Effector memory CD4-positive, alpha-beta T cell (primary cell): ENCODE measurements at places on chromosomes 12 and 14.
A peak's percentile ranks its signal among the peaks of the same experiment; 100 is the strongest.

- H3K27ac ChIP-seq: no peak overlapping the region
- H3K36me3 ChIP-seq: peaks cover 21% of the 10 kb centered on the region
- no peak overlapping the region for H3K4me3 ChIP-seq
- DNase-seq: no peak
- no peaks in the 10 kb centered on the region for H3K4me1 ChIP-seq
- H3K27me3 ChIP-seq: no peaks in the 10 kb centered on the region
These were observed 47.4 kb downstream of the TRAFD1 start for GRCh38 chr12:112172556-112173324.

- H3K4me1 ChIP-seq: no peaks in the 10 kb centered on the region
- no peak for DNase-seq
- H3K36me3 ChIP-seq: no peaks in the 10 kb centered on the region
These were observed 91.1 kb downstream of the IRF2BPL start for GRCh38 chr14:76937181-76938091.

- peak overlapping the region; percentile 74 for H3K4me3 ChIP-seq
- DNase-seq: no peak
- H3K4me1 ChIP-seq: peaks cover 13% of the 10 kb centered on the region
- no peak overlapping the region for H3K27ac ChIP-seq
These were observed 610 bp downstream of the C14orf132 start for GRCh38 chr14:96039633-96040311.

DNA sequence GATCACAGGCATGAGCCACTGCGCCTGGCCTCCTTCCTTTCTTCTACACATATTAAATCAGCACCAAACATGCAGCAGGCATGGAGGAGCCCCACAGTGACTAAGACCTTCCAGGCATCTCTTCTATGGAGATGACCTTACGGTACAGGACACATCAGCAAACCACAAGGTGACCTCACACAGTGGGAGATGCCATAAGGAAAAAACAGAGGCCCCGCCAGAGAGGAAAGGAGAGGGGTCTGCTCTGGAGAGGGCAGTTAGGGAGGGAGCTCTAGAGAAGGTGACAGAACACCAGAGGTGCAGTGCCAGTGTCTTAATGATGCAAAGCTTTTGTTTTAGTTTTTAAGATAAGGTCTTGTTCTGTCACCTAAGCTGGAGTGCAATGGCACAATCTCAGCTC, 81.1 kb upstream of the ESRRB start:
- H3K27ac ChIP-seq: no peak overlapping the region
- no peak overlapping the region for H3K4me3 ChIP-seq
- no peaks in the 10 kb centered on the region for H3K27me3 ChIP-seq
- H3K4me1 ChIP-seq: no peaks in the 10 kb centered on the region
- DNase-seq: no peak

GRCh38 chr12:93737457-93738198, 60.5 kb downstream of the CRADD start:
- H3K27me3 ChIP-seq: no peaks in the 10 kb centered on the region
- no peak for DNase-seq
- no peak overlapping the region for H3K27ac ChIP-seq
- H3K4me3 ChIP-seq: no peak overlapping the region

- no peaks in the 10 kb centered on the region for H3K36me3 ChIP-seq
- no peak overlapping the region for H3K27ac ChIP-seq
- H3K4me3 ChIP-seq: no peak overlapping the region
- no peak for DNase-seq
- no peaks in the 10 kb centered on the region for H3K4me1 ChIP-seq
These were observed 70.6 kb upstream of the ARHGAP5 start for GRCh38 chr14:32006263-32007110.

- no peak overlapping the region for H3K27ac ChIP-seq
- no peak overlapping the region for H3K4me3 ChIP-seq
- H3K4me1 ChIP-seq: peaks cover 10% of the 10 kb centered on the region
- no peak for DNase-seq
- H3K36me3 ChIP-seq: no peaks in the 10 kb centered on the region
These were observed 32.1 kb upstream of the STON2 start for GRCh38 chr14:81432219-81432661.

- H3K27ac ChIP-seq: no peak overlapping the region
- no peaks in the 10 kb centered on the region for H3K36me3 ChIP-seq
- no peaks in the 10 kb centered on the region for H3K4me1 ChIP-seq
- DNase-seq: no peak
- no peaks in the 10 kb centered on the region for H3K27me3 ChIP-seq
These were observed 61.5 kb upstream of the PLEKHG7 start for GRCh38 chr12:92641291-92641690.

DNA sequence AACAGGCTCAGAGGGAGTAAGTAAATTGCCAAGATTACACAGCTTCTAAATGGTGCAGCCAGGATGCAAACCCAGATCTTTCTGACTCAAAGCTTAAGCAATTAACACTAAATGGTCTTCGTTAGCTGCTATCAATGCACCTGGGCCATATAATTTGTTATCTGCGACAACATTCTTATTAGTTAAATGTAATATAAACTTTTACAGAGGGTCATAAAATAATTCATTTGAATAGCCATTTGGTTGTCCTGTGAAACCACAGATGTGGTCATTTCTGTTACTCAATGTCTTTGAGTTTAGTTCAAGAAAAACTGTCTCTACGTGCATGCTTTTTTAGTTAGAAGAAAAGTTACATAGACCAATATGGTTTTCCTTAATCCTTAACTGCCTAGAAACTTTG, 22.1 kb upstream of the NAP1L1 start:
- H3K4me3 ChIP-seq: no peak overlapping the region
- no peak overlapping the region for H3K27ac ChIP-seq
- H3K27me3 ChIP-seq: no peaks in the 10 kb centered on the region
- DNase-seq: no peak
- H3K36me3 ChIP-seq: no peaks in the 10 kb centered on the region
- no peaks in the 10 kb centered on the region for H3K4me1 ChIP-seq

- H3K4me1 ChIP-seq: no peaks in the 10 kb centered on the region
- no peak overlapping the region for H3K4me3 ChIP-seq
- H3K36me3 ChIP-seq: no peaks in the 10 kb centered on the region
- DNase-seq: no peak
These were observed 3.2 kb downstream of the MGST1 start for GRCh38 chr12:16350682-16351081.
